Activated T-cell treated with anti-CD3 and anti-CD28 coated beads, Interleukin-2, amount 50 U/mL, for 1 hour (primary cell): ENCODE measurements at places on chromosomes 16 and 17.

- DNase-seq, result no peak
Observed at GRCh38 chr16:2035431-2036199, 8.9 kb downstream of the NHERF2 start.

DNA sequence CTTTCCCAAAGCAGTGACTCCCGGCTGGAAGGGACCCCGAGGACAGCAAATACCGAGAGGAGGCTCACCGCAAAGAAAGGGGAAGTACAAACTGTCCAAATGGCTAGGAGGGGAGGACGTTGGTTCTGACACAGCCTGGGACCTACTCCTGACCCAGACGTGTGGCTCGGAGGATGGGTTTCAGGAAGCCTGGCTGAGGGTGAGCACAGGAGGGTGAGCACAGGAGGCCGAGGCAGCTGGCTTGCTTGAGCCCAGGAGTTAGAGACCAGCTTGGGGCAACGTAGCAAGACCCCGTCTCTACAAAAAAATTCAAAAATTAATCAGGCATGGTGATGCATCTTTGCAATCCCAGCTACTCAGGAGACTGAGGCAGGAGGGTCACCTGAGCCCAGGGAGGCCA is 83.2 kb downstream of the C16orf78 start:
- peak; percentile 13 for DNase-seq

GRCh38 chr16:52450916-52451315 is 96.0 kb downstream of the TOX3 start:
- no peak for DNase-seq

DNA sequence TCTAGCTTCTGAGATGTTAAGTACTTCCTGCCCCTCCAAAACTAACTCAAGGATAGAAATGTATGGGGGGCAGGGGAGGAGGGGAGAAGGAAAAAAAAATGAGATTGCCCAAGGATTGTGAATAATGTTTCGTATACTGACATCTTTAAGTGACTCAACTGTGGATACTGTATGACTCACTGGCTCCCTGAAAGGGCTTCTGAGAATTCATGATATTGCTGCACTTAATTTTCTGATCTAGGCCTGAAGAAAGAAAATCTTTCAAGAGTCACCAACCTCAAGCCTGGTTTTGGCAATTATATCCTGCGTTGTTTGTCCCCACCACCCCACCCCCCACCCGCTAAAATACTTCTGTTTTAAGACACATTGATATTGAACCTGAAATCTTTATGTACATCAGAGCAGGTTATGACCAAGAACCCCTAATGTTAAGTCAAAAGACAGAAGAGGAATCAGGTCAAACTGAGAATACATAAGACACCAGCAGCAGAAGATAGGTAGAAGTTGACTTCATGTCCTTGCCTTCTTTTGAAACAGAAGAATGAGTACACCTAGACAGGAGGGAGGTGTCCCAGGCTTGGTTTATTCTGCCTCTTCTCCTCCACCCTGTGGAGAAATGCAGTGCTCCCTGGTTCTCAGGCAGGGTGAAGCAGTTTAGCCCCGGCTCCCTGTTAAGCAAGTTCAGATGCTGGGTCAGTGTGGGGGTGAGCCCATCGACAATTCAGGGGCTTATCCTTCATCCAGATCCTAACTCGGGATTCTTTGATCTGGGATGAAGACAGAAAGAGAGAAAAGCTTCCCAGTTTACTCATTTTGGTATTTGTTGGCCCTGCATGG is 3.3 kb upstream of the FBXL20 start:
- no peak for DNase-seq

DNA sequence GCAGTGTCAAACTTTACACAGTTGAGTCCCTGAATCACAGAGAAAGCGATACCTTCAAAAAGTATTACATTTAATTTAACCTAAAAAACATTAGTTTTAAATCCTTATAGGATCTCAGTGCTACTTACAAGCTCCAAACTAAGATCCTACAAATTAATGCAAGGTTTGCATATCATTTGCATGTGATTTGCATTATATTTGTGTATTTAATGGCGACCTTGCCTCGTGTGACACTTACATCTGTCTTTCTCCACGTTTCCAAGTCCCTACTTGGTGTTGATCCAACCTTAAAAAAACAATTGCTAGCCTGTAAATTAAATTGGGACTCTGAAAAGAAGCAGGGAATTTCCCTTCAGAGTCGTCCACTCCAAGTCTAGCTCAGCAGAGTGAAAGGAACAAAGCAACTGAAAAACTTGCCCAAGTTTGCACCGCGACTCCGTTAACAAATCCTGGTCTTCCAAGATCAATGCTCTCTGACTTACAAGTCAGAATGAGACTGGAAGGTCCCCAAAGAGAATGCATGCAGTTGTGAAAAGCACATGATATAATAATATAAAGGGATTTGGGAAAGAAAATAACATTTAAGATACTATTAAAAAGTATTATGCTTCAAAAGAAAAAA is 739 bp upstream of the FAM117A start:
- DNase-seq, result no peak

DNA sequence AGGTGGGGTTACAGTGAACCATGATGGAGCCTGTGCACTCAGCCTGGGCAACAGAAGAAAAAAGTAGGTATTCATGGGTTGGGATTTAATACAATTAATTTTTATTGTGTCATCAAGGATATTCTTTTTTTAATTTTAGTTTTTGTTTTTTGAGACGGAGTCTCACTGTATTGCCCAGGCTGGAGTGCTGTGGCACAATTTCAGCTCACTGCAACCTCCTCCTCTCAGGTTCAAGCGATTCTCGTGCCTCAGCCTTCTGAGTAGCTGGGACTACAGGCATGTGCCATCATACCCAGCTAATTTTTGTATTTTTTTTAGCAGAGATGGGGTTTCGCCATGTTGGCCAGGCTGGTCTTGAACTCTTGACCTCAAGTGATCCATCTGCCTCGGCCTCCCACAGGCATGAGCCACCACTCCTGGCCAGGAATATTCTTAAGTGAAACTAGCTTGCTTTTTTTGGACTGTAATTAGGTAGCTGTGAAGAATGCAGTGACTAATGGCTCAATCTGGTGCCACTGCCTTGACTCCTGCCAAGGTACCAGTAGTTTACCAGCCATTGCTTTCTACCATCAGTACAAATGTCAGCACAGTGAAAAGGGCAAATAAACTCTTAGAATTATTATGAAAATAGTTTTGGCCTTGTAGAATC is 4.8 kb downstream of the PPM1D start:
- no peak for DNase-seq

- no peak for DNase-seq
Observed at GRCh38 chr16:86969716-86970115, 347.5 kb downstream of the C16orf95 start.

- no peak for DNase-seq
Observed at GRCh38 chr16:88289968-88290401, 92.8 kb upstream of the ZNF469 start.

GRCh38 chr17:16466407-16466806 is 25.6 kb downstream of the LRRC75A start:
- DNase-seq, result no peak

DNA sequence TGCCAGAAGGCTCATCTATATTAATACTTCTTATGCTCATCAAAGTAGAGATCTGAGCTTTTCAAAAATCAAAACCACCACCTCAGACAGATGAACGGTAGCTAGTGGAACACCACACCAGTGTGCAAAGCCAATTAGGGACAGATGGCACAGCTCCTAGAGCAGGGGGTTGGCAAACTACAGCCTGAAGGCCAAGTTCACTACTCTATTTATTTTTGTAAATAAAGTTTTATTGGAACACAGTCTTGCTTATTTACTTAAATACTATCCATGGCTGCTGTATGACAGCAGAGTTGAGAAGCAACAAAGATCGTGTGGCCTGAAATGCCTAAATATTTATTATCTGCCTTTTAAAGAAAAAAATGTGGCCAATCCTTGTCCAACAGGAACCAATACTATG is 56.8 kb downstream of the AMFR start:
- no peak for DNase-seq

DNA sequence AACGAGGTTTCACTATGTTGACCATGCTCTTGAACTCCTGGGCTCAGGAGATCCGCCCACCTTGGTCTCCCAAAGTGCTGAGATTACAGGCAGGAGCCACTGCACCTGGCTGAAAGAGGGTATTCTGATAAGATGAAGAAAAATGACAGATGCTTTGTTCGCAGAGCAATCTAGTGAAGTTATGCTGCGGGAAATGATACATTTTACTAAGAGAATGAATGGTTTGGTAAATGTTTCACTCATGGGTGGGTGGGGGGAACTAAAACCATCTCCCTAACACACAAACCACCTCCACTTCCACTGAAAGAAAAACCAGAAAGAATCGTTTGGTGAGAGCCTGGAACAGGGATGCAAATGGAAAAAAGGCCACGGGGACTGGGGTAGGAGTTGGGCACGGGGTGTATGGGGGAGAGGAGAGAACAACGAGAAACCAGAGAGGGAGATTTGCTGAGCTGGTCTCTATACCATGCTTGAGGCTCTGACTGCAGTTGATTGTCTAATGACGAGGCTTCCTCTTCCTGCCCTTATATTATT is 19.0 kb upstream of the XYLT2 start:
- no peak for DNase-seq

GRCh38 chr17:2363851-2364762 is 26.8 kb downstream of the SGSM2 start:
- no peak for DNase-seq

DNA sequence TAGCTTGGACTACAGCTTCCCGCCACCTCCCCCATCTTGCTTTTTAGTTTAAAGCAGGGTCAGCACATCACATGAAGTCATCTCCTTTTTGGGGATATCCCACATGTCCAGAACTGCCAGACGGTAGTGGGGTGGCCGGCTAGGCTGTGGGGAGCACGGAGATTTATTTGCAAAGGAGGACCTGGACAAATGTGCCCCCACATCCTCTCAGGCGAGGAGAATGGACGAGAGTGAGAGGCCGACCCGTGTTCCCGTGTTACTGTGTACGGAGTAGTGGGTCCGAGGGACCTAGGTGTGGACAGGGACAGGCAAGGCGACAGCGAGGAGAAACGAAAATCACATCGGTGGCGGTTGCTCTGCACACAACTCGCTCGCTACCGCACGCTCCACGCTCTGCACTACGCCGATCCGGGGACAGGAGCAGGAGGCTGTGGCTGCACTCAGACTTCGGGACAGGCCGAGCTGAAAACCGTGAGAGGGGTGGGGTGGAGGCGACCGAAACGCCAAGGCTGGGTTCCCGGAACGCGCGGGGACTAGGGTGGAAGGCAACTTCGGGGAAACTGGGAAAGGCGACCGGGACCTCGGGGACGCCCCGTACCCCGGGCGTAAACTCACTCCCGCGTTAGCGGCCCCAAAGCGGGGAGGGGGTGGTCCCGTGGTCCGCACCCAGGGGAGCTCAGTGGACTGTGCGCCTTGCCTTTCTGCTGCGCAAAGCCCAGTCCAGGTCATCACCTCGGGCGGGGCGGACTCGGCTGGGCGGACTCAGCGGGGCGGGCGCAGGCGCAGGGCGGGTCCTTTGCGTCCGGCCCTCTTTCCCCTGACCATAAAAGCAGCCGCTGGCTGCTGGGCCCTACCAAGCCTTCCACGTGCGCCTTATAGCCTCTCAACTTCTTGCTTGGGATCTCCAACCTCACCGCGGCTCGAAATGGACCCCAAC is at the start of gene MT1A:
MT1A (plus strand) TSS at position 853 of the 937 bp plus-strand sequence; CDS start at position 926, 73 bp downstream.
- DNase-seq, result no peak

- DNase-seq, result no peak
Observed at GRCh38 chr16:71637398-71637797, 11.4 kb downstream of the MARVELD3 start.

- no peak for DNase-seq
Observed at GRCh38 chr17:76404976-76405563, 20.7 kb downstream of the SPHK1 start.

GRCh38 chr17:46176975-46177374 is 16.3 kb downstream of the KANSL1 start:
- DNase-seq, result no peak

DNA sequence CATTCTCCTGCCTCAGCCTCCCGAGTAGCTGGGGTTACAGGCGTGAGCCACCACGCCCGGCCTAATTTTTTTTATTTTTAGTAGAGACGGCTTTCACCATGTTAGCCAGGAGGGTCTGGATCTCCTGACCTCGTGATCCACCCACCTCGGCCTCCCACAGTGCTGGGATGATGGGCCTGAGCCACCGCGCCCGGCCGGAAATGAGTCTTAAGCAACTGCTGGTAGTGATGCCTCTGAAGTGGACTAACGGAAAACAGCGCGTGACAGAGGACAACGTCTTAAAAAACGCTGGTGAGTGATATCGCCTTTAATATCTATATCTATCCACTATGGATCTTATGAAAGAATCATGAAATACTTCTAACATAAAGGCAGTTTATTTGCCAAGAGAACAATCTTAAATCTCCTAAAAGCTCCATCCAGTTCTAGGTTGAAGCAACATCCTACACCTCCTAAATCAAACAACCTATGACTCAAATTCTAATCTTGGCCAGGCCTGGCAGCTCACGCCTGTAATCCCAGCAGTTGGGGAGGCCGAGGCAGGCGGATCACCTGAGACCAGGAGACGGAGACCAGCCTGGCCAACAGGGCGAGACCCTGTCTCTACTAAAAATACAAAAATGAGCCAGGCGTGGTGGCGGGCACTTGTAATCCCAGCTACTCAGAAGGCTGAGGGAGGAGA is 69.8 kb downstream of the NXN start:
- no peak for DNase-seq

DNA sequence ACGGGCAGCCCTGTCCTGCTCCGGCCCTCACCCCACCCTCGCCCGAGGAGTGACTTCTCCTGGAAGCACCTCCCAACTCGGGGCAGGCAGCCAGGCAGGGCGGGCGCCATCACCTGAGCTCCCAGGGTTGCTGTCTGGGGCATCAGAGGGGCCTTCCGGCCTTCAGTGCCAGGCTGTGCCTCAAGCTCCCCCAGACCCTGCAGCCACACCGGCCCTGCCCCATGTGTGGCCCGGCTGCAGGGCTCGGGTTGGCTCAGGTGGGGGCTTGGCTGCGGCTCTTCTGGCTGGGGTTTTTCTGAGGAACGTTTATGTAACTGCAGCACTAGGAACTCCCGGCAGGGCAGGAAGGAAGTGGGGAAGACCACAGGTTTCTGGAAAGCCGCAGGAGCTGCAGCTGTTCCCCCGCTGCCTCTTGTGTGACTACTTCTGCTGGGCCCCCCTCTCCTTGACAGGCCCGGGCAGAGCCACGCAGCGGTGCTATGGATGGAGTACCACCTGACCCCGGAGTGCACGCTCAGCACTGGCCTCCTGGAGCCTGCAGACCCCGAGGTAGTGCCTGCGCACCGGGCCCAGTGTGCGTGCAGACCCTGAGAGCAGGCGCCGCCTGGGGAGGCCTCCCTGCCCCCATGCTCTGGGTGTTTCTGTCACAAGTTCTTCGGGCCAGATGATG is 45.6 kb downstream of the PRMT7 start:
- peak; percentile 66 for DNase-seq

GRCh38 chr16:77869997-77870813 is 81.8 kb downstream of the VAT1L start:
- DNase-seq, result no peak

GRCh38 chr16:83698964-83699363 is 108.8 kb upstream of the HSBP1 start:
- DNase-seq, result no peak

- no peak for DNase-seq
Observed at GRCh38 chr16:12976936-12977335, 75.5 kb downstream of the SHISA9 start.
